ENCODE measurements at places on chromosomes 2 and 18. TPM values are rescaled to one million over a fixed set of nuclear protein-coding genes. Genes with fewer than 3 reads are reported as not detected.

DNA sequence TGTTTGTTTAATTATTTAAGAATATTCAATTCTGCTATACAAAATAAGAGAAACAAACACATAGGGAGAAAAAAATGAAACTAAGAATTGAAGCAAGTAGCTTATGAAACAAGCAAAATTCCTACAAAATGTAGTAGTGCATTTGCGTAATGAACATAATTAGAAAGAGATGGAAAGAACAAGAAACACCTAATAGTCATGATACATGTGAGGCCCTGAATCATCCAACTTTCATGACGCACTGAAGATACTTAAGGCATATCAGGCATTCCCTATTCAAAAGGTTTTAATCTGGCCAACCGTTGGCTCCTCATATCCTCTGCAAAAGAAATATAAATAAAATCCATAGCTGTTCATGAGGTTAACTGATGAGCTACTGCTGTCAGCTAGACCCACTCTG is 14.5 kb upstream of the NAB1 start:
- peak; percentile 11 for DNase-seq

DNA sequence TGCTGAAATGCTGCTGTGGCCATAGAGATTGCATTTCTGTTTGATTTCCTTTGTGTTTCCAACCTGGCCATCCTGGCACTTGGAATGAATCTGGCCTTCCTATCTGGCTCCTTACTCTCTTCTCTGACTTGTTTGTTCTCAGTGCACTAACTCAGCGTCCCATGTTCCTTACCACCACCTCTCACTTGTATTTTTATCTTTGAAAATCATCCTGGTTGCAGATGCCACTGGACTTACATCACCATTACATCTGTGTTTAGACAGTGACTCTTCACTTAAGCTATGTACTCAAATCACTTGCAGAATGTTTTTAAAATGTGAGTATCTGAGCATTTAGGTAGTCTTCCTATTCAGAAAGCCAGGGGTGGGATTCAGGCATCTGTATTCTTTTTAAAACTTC is 239.5 kb downstream of the WDR7 start:
- peak; percentile 79 for DNase-seq

GRCh38 chr2:28981016-28981441 is at the start of gene TOGARAM2:
Gene TOGARAM2 (plus strand): TSS chr2:28981298. CDS start chr2:28994835, 13,537 bp downstream.
- DNase-seq: peak; percentile 44

DUSP19 gene
- total RNA-seq: 5.1 TPM

CNTNAP5 gene
- total RNA-seq: not detected

RGPD3 gene
- total RNA-seq: 0.17 TPM

DNA sequence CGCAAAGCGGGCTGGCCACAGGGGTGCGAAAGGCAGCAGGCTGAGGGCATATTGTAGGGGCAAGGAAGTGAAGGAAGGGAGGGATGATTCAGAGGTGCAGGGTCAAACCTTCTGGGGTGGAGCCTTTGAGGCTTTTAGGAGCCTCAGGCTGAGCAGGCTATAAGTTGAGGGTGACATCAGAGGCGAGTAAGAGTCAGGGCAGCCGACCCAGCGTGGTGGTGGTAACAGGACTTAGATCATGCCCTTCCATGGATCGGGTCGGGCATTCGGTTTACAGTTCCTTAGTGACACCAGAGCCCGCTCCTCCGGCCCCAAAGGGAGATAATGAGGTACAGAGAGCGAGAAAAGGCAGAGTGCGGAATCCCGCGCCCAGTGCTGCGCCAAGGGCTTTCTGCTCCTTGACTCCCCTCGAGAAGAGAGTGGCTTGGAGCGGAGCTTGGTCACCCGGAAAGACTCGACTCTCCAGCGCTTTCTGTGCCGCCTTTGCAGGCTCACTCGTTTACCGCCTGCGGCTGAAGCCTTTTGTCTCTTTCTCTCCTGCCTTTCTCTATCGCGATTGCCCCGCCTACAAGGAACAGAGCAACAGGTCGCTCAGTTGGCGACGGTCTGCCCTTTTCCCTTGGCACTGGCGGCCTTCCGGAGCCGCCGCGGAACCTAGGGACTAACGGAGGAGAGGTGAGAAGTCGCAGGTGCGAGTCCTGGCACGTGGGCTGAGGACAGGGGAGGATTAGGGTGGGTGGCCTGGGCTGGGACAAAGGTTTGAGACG is 720 bp downstream of the LBX2 start:
- DNase-seq: no peak

- DNase-seq: no peak
These were observed 10.6 kb downstream of the LRP2 start for GRCh38 chr2:169351725-169352124.

LYPD6 gene
- under 0.01 TPM for total RNA-seq

- DNase-seq: peak; percentile 95
These were observed 179.3 kb downstream of the GLI2 start for GRCh38 chr2:120914839-120915521.

- DNase-seq: no peak
These were observed 6.3 kb upstream of the GAL3ST2 start for GRCh38 chr2:241770185-241770935.

GPAT2 gene
- total RNA-seq: 3.9 TPM

TMEM169 gene
- 0.26 TPM for total RNA-seq

DNA sequence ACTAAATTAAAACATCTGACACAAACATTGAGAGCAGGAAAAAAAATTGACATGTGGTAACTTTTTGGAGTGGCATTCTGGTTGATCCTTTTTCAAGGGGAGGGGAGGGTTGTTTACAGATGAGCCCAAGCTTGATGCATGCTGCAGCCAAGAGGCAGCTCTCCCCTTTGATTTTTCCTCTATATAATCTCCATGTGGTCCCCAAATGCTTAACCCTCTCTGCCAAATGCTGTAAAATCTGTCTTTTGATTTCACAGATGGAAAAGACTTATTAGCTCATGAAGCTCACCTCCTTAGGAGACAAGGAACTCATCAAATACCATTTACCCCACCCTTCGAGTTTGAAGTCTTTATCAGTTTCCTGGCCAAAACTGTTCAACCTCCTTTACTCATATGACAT is 623.0 kb downstream of the NRXN1 start:
- DNase-seq: no peak

ICA1L gene
- total RNA-seq: 4.6 TPM

DNA sequence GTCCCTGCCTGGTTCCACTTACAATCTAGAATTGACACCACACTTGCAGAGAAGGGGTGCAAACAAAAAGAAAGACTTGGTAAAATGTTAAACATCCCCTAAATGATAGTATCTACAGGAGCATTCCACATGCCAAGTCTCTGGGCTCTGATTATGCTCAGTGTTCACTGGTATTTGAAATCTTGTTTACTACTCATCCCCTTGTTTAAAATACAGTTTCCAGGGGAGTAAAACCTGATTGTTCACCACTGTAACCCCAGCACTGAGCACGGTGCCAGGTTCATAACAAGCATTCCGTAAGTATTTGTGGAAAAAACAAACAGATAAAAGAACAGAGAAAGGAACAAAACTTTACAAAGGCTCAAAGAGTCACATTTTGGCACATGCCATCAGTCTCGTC is 11.7 kb downstream of the EPB41L3 start:
- peak; percentile 20 for DNase-seq

GRCh38 chr2:45011121-45011520 is 1.9 kb upstream of the SIX2 start:
- no peak for DNase-seq

DNA sequence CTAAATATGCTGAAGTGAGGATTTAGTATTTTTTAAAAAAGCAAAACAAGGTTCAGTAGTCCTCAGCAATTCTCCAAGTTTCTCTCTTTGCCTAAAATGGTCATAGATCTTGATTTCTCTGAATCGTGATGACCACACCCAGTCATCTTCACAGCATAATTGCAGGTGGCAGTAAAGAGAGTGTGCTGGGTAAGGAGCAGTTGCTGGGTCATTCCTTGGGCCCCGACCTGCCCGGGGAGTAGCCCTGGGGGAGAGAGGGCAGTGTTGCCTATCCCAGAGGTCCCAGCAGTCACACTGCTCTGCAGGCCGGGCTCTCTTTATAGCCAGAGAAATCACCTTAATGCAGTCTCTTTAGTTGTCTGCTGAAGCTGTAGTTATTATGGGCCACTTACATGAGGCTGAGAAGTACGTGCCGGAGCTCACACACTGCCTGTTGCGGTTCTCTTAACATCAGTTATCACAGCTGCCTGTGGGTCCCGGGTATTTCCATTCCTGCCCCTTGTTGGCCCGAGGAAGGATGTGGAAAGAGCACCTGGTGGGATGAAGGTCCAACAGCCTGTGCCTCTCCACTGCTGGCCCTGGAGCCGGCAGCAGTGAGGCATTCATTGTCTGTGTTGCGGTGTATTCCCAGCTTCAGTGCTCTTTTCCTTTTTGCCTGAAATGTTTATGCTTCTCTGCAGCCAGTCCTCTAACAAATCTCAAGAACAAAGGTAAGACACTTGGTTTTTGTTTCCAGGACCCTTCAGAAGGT is 230.1 kb downstream of the ALPK2 start:
- no peak for DNase-seq

- no peak for DNase-seq
These were observed 83.8 kb upstream of the CCDC85A start for GRCh38 chr2:56099963-56100362.

GRCh38 chr18:23864624-23865023 is 149.9 kb upstream of the TTC39C start:
- no peak for DNase-seq

DNA sequence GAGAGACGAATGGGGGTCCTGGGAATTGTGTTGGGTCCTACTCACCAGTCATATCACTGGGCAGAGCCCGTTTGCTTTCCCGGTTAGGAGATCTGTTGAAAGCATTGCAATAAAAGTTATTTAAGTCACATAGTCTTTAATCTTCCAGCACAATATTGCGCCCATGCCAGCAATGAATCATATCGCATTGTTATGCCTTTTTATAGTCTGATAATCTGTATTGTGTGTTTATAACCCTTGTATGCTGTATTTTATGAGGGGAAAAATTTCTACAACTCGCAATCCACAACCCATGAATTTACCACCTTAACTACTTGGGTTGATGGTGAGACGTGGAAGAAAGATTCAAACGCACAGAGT is 211.9 kb upstream of the SMIM21 start:
- no peak for DNase-seq

LRATD1 gene
- 0.51 TPM for total RNA-seq

PIEZO2 gene
- total RNA-seq: 6.6 TPM

GRCh38 chr2:160223560-160223959 is 23.5 kb upstream of the ITGB6 start:
- DNase-seq: no peak

Data from fibroblast of lung (primary cell).